ENCODE measurements at places on chromosomes 11 and 22.

DNA sequence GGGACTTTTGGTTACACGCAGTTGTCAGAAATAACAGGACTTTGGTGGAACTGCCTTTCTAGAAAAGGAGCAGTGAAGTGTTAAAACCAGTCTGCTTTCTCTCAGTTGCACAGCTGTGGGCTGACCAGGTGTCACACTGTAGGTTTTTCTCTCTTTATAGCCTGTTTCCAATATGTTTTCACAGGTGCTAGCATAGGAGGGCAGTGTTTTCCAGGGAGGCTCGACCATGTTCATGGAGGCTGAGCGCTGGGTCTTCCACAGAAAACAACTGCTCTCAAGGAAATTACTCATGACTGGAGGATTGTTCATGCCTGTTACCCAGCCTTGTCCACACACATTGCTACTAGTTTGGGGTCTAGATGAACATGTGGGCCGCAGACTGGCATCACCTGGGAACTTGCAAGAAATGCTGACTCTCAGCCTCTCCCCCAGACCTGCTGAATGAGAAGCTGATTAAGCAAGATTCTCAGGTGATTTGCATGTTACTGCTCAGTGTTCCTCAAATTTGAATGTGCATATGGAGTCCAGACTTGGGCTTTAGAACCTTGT is 157.7 kb downstream of the MAML2 start:
- no peak for DNase-seq

DNA sequence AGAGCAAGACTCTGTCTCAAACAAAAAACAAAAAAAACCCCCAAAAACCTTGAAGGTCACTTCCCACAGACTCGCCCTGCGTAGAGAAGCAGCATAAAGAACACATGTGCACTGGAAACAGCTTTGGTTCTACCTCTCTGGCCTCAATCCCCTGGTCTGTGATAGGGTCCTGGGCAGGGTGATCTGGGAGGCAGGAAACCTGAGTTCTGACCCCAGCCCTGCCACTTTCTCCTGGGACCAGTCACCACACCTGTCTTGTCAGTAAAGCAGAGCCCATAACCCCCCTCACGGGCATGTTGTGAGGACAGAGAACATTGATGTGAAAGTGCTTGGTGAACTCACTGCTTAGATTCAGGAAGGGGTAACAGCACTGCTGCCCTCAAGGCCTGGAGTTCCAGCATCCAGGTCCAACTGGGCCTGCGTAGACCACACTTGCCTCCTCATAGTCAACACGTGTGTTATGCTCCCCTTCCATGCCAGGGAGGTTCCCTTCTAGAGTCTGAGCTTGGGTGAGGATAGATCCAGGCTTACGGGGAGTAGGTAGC is 11.4 kb downstream of the UCP2 start:
- DNase-seq, result no peak

DNA sequence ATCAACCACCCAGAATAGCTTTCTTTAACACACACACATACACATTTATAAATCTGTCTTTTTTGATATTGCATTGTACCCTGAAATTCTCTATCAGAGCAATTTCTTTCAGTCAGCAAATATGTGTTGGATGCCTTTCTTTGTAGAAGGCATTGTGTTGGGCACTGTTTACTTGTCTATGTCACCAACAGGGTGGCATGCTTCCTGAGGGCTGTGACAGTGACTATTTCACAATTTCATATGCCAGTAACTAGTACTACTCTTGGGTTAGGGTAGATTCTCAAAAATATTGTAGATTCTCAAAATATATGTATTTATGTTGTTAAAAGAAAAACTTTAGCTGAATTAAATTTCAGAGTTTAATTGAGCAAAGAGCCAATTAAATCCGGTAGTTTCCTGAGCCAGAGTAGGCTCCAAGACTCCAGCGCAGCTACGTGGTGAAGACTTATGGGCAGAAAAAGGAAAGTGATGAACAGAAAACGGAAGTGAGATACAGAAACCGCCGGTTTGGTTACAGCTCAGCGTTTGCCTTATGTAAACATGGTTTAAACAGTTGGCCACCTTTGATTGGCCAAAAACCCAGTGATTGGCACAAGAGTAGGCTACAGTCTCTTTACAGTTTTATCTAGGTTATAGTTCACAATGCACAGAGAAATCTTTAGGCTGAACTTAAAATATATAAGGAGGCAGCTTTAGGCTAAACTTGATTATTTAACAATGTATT is 723.3 kb downstream of the NTM start:
- DNase-seq, result no peak

GRCh38 chr11:126991596-126991995 is 9.0 kb downstream of the KIRREL3 start:
- DNase-seq, result no peak

DNA sequence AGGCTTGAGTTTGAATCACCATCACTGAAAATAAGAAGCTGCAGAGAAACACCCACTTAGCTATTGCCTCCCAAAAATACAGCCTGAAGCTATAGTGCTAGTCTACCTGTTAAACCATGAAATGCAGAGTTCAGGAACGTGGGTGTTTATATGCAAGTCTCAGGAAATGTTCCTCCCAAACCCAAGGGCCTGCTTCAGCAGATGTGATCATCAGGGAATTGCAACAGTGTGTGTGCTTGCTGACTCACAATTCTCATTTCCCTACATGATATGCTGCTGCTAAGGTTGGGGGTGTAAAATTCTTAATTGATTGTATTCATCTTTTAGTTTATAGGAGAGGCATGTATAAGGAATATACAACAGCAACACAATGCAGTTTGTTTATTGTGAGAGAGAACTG is 49.6 kb downstream of the NUP98 start:
- DNase-seq, result no peak

DNA sequence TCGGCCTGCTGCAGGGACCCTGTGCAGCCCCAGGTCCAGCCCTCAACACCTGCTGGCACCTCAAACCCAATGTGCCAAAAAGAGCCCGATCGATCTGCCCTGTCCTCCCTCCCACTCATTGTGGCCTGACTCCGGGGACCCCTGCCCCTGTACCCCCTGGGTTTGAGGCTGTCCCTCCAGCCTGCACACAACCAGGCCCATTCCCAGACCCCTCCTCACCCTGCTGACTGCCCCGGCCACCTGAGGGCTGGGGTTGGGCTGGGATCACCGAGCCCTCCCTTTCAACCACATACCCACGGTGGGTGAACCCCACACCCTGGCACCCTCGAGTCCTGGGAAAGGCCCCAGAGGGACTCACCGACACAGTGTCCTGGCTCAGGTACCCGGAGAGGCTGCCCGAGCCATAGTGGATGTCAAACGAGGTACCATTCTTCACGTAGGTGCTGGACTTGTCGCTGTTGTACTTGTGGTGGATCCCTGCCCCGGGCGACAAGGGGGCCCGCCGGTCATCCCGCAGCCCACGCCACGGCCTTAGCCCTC is 5.0 kb downstream of the CTSD start:
- DNase-seq, result no peak

GRCh38 chr22:46023558-46023981 is 46.6 kb upstream of the WNT7B start:
- DNase-seq, result no peak

DNA sequence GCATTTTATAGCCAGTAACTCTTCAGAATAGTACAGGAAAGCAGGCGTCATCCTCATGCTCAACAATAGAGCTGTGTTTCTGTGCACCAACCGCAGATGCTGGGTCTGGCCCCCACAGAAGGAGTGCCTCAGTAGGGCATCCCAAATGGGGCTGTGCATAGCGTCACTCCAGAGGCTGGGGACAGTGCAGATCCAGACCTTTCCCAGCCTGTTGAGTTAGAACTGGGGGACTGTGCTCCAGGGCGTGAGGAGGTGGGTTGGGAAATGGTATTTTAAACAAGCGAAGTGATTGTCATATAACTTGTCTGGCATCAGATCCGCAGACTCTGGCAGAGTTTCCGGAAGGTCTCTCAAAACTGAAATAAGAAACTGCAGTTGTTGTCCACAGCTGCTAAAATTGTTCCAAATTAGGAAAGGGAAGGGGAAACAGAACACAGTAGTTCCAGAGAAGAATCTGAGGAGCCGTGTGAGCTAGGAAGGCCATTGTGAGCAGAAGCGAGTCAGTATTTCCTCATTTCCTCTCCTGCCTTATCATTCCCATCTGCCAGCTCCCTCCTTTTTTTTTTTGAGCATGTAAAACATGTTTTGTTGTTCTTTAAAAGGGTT is 52.2 kb downstream of the JAM3 start:
- no peak for DNase-seq

- DNase-seq, result peak; percentile 20
Measured at GRCh38 chr11:67572747-67573419, 10.7 kb upstream of the GSTP1 start.

DNA sequence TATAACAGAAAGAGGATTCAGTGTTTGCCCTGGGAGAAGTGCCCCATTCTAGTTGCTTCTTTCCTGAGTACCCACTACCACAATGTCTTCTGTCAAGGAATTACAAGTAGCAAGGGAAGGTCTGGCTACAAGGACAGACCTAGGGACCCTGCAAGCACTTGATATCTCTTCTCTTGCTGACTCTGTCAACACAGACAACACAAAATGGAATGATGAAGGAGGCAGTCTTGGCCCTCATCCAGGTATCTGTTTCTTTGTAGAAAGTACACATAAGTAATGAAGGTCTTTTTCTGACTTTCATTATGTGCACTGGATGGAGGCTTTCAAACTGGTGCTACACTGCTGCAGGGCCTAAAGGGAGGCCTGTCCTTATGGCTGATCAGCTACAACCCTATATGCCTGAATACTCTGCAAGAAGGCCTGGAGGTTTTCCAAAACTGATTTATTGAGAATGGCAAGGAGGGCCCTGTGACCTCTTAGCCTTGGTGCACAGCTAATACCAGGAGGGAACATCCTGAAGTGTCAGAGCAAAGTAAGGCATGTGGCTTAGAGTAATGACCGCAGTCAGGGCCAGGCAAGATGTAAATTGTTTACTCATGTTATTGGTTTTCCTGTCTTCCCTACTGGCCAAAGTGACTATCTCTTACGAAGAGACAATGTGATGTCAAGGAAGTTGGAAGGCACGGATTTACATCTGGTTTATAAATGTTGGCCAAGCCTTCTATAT is 31.2 kb downstream of the GAB2 start:
- no peak for DNase-seq
